Upper lobe of left lung (tissue), 6 donors: ENCODE measurements at places on chromosomes 16 and 17.

GRCh38 chr16:1571012-1571671 is 37.7 kb downstream of the TMEM204 start:
- DNase-seq, result no peak

DNA sequence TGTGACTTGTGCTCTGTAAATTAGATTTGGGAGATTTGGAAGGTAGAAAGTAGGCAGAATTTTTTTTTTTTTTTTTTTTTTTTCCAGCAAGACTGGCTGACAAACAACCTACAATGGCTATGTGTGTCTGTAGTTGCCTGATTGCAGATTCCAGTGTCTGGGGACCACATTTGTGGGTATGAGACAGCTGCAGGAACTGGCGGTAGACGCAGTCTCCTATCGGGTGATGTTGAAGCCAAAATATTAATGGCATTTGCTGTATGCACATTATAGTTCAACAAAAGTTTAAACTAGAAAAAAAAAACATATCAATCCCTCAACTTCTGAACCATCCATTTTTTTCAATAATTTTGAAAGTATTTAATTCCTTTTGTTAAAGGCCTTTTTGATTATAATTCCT is 665.2 kb downstream of the TOX3 start:
- DNase-seq, result no peak

DNA sequence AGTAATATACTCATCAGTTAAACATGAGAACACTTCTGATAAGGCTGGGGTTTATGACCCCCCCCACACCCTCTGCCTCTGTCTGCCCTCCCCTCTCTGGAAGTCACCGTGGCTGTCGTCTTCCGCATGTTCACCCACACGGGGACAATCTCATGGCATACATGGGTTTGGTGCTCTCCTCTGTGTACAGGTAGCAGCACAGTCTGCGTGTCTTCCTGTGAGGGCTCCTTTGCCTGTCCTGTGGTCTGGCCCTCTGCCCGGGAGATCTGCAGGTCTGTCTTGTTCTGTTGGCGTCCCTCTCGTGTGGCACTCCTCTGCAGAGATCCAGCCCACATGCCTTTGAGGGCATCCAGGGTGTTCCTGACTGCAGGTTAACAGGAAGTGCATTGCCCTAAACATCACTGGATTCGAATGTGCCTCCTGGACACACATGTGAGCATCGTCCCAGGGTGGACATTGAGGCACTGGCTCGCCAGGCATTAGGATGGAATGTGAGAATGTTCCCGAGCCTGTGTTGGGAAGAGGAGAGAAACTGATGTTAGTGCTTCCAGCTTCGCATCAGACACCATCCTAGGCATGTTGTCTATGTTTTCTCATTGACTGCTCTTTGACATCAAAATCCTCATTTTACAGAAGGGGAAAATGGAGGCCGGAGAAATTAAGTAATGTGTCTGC is 54.5 kb downstream of the NKD1 start:
- DNase-seq, result no peak

DNA sequence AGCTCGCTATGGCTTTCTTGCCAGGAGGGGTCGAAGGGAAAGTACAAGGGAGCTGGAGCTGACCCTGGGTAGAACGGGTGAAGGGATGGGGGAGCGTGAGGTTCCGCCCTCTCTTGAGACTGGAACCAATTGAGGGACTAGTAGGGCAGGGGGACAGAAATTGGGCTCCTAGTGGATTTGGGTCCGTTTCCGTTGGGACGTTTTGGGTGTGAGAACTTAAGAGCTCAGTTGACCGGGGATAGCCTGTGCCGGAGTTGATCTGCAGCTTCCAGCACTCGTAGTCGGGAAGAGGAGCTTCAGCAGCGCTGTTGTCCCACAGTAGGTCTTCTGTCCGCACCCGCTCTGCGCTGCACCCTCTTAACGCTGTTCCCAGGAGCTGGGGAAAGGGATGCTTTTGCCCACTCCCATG is 481 bp downstream of the CNTROB start:
- DNase-seq, result peak; percentile 51

- DNase-seq, result no peak
These were observed 147.1 kb downstream of the WWOX start for GRCh38 chr16:78246559-78246958.

DNA sequence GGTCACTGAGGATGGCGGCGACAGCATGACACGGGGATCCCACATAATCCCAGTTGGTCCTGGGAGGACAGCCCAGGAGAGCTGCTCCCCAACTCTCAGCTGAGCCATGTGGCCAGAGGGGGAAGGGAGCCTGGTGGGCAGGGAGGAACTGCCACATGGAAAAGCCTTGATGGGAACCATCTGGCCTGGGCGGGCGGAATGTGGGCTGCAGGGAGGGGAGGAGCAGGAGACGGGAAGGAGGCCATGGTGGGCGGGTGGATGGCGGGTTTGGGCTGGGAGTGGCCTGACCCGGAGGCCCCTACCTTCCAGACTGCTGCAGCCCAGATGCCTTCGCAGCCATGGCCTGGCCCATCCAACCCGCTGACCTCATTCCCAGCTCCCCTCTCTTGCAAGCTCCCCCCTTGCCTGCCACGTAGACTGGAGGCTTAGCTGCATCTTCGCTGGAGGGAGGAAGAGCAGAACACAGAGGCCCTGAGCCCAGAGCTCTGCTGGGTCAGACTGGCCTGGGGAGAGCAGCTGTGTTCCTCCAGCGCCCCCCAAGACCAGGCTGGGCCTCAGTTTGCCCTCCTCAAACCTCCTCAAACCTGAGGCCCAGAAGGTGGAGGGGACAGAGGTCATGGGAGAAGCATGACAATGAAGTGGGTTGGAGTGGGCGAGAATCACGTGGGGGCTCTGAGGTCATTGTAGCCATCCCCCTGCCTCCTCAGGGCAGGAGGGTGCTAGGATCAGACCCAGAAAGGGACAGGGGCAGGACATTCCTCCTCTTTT is 8.2 kb upstream of the COL1A1 start:
- peak; percentile 2 for DNase-seq

- no peak for DNase-seq
These were observed 62.2 kb upstream of the SDK2 start for GRCh38 chr17:73706428-73706827.

- DNase-seq, result peak; percentile 85
These were observed 10.0 kb downstream of the ZNF668 start for GRCh38 chr16:31063843-31064611.

GRCh38 chr16:49560004-49560830 is 186.6 kb downstream of the C16orf78 start:
- DNase-seq, result no peak

DNA sequence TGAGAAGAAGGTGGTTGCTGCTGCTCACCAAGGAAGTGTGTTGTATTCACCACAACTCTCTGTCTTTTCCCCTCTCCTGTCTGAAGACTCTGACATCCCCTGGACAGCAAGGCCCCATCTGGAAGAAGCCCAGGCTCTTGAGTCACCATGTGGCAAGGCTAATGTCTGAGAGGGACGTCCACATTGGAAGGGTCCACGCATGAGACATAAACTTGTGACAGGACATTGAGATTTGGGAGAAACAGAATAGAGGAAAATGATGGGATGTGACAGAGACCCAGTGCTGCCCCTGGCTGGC is 176.5 kb downstream of the IRF8 start:
- no peak for DNase-seq

GRCh38 chr17:29126268-29126930 is 53.8 kb downstream of the MYO18A start:
- no peak for DNase-seq

DNA sequence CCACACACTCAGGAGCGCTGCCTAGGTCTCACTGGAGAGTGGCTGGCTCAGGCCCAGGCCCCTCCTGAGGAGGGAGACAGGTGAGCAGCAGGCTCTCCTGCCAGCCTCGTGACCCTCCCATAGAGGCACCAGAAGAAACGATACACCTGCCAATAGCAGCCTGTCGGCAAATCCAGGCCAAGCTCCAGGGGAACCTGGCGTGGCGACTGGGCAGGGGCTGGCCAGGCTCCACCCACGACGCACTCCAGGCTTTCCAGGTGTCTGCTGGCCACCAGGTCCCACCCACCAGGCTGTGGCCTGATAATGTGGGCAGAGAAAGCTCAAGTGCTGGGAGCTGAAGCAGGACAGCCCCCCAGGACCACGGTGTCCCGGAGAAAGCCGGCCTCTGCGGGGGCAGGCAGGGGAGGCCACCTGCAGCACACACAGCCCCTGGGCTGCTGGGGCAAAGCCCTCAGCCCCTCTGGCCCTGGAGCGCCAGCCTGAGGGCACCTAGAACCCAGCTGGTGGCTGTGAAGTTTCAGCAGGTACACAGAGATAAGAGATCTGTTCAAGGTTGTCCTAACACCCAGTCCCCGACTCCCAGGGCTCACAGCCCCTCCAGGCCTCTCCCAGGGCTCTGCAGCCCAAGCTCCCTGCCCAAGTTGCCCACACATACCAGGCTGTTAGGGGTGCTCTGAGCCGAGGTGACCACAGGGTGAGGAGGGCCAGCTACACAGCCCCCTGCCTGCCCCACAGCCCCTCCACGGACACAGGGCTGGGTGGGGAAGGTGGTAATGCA is 2.4 kb downstream of the PGAP6 start:
- DNase-seq, result peak; percentile 86

- DNase-seq, result no peak
These were observed 224.2 kb downstream of the CYB561 start for GRCh38 chr17:63221939-63222338.

DNA sequence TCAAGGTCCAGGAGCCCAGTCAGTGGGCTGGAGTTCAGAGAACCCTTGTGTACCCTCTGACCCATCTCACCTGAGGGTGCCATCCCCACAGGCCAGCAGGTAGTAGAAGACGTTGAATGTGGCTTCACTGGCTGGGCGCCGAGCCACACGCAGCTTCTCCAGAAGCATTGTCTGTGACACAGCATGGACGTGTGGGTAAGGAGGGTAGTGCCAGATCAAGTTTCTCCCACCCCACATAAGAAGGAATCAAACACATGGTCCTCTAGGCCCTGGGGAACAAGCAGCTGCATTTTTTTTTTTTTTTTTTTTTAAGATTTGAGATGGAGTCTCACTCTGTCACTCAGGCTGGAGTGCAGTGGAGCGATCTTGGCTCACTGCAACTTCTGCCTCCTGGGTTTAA is 60.9 kb downstream of the MYO18A start:
- DNase-seq, result no peak

DNA sequence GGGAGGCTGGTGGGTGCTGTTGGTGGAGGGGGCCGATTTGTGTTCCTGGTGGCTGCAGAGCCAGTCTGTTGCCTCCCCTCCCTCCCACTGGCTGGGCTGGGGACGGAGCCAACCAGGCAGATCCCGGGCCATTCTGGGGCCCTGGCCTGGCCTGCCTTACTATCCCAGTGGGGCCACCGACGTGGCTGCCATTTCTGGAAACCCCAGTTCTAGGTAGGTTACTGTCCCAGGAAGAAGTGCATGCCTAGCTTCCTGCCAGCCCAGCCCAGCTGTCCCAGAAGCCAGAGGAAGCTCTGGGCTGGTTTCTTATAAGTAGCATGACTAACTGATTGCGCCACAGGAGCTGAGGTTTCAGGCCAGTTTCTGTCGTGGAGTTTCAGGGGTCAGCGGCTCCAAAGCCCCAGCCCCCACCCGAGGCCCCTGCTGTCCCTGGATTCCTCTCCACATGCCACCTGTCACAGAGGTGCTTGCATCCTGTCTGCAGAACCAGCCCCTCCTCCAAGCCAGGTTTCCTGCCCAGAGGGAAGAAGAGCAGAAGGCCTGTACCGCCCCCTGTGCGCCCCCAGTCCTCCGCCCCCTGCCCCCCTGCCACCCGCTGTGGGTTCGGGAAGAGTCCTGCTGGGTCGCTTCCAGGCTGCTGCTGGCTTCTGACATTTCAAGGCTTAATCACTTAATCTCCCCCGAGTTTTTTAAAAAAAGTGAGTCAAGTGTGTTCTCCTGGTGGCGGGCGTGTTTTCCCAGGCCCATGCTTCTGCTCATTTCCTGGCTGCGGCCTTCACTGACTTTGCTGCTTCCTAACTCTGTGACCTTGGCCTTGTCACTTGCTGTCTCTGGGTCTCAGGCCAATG is 13.2 kb downstream of the IL4R start:
- DNase-seq, result peak; percentile 83

- DNase-seq, result peak; percentile 31
These were observed 22.3 kb upstream of the ZFPM1 start for GRCh38 chr16:88430524-88431446.

DNA sequence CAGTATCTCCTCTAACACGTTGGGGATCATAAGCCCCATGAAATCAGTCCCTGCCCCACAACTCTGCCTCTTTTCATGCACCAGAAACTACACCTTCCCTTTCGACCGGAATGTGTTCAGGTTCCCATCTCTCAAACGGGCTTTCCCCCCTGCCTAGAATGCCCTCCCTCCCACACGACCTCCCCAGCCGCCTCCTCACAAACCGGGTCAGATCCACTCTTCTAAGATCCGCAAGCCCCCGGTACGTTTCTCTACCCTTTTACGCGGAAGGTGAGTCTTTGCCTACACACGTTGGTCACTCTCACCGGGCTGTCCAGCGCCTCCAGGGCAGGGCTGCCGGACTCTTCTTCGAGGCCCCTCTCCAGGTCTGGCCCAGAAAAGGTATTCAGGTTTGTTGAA is 708 bp downstream of the DHX33 start:
- no peak for DNase-seq

- peak; percentile 98 for DNase-seq
These were observed 4.5 kb downstream of the PMP22 start for GRCh38 chr17:15260376-15261257.

DNA sequence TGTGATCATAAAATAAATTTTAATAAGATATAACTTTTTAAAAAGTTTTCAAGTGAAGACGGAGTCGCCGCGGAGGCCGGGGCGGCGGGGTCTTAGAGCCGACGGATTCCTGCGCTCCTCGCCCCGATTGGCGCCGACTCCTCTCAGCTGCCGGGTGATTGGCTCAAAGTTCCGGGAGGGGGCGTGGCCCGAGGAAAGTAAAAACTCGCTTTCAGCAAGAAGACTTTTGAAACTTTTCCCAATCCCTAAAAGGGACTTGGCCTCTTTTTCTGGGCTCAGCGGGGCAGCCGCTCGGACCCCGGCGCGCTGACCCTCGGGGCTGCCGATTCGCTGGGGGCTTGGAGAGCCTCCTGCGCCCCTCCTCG is at the start of gene FOXC2:
FOXC2 (plus strand) TSS at position 229 of the 365 bp plus-strand sequence. CDS start 507 bp downstream, outside the sequence.
- peak; percentile 87 for DNase-seq

DNA sequence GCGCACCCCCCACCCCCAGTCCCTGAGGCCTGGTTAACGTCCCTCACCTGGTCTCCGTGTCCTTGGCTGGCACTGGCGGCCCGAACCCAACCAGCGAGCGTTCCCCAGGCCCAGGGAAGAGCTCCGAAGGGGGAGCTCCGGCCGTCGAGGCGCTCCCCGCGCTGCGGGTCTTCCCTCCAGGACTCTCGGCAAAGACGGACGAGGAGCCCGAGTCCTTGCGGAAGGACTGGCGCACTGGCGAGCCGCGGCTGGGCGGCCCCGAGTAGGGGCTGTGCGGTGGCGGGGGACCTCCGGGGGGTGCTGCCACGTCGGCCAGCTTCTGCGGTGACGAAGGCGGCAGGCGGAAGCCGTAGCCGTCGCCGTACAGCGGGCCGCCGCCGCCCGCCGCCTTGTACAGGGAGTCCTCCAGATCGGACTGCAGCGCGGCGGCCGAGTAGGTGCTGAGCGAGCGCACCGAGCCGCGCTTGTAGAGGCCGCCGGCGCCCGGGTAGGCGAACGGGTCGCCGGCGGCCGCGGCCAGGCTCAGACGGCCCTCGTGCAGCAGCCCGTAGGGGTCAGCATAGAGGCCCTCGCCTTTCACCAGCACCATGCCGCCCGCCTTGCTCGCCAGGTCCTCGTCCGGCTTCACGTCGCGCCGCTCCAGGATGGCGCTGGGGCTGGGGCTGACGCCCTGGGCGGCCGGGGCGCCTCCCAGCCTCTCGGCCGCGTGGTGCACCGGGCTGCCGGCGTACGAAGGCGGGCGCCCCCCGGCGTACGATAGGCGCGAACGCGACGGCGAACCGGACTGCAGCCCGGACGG is 44.1 kb downstream of the SRCIN1 start:
- no peak for DNase-seq
